NCI-H774 (cell line): ENCODE measurements at places on chromosomes 12 and 14.

GRCh38 chr12:56688846-56689109 lies 694 bp upstream of the PTGES3 start:
- no peak for DNase-seq

DNA sequence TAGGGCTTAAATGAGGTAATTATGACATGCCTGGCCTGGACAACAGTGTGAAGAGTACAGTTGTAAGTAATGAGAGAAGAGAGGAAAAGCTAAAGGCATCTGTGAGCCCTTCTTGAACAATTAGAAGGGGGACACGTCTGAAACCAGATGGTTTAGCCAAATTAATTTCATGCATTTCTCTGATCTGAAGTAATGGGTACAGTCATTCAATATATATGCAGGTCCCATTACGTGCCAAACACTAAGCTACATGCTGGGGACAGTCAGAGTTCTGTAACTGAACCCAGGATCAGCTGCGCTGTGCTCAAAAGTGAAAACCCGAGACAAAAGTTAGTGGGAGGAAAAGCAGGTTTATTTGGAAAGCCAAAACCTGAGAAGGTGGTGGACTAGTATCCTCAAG lies 207.2 kb upstream of the TMTC1 start:
- no peak for DNase-seq

GRCh38 chr14:104536942-104537612 lies 42.5 kb upstream of the C14orf180 start:
- DNase-seq: no peak

GRCh38 chr14:54533100-54533499 lies 23.4 kb downstream of the CGRRF1 start:
- no peak for DNase-seq

- no peak for DNase-seq
Measured at GRCh38 chr12:46917821-46918220, 92.0 kb upstream of the SLC38A4 start.

- no peak for DNase-seq
Measured at GRCh38 chr12:116157845-116158267, 119.6 kb downstream of the MED13L start.

DNA sequence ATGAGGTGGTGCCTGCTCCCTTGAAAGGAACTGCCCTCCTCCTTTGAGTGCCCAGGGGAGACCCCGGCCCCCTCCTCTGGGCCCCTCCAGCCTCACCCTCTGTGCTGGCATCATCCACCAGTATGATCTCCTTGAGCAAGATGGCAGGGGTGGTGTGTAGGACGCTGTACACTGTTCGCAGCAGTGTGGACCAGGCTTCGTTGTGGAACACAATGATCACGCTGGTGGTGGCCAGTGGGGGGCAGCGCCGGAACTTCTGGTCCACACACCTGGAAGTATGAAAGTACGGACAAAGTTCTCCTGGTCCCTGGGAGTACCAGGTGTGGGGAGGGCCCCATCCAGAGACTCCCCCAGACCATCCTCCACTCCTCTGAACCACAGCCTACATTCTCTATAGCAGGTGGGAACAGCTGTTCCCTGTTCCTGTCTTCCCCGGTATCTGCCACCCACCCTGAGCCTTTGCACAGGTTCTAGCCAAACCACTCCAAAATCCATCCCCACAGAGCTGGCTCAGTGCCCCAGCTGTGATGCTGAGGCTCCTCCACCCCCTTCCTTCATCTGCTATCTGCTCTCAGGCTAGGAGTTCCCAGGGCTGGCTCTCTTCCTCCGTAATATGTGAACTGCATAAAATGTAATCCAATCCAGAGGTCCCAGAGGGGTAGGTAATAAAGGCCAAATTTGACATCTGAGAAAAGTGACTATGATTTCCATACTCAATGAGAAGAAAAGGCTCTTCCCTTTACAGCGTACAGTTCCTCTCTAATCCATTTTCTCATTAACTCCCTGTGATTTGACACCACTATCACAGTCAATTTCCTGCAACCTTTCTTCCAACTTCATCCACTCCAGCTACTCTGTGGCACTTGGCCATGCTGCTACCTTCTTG lies 13.9 kb downstream of the GALNT6 start:
- no peak for DNase-seq
